Stimulated activated CD4-positive, alpha-beta T cell treated with anti-CD3 and anti-CD28 coated beads, Interleukin-4, amount 100 ng/mL, for 1 hour (primary cell): ENCODE measurements at places on chromosomes 6 and 20.

- DNase-seq, result no peak
Measured at GRCh38 chr20:8527998-8528723, 396.1 kb downstream of the PLCB1 start.

GRCh38 chr6:22784601-22785410 lies 215.4 kb downstream of the HDGFL1 start:
- no peak for DNase-seq

GRCh38 chr20:50413088-50413500 lies 97.1 kb upstream of the PTPN1 start:
- DNase-seq, result no peak

- DNase-seq, result no peak
Measured at GRCh38 chr6:139367810-139368351, 6.6 kb downstream of the CITED2 start.

DNA sequence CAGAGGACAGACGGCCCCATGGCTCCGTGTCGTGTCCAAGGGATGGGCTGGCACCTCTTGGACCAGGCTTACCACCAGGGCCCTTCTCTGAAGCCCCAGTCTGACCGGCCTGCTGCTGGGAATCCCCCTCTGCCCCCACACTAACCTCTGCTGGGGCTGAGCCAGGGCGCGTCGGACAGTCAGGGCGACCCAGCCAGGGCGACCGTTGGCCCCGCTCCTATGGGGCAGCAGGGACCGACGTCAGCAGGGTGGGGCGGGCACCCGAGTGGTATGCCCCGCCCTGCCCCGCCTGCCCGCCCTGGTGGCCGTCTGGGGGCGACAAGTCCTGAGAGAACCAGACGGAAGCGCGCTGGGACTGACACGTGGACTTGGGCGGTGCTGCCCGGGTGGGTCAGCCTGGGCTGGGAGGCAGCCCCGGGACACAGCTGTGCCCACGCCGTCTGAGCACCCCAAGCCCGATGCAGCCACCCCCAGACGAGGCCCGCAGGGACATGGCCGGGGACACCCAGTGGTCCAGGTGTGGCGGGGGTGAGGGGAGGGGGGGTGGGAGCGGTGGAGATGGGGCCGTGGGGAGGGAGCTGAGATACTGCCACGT lies at the start of gene SLC17A9:
TSS of gene SLC17A9 (plus strand) at position 337 of the 595 bp plus-strand sequence. CDS start at position 459, 122 bp downstream.
- peak; percentile 45 for DNase-seq

DNA sequence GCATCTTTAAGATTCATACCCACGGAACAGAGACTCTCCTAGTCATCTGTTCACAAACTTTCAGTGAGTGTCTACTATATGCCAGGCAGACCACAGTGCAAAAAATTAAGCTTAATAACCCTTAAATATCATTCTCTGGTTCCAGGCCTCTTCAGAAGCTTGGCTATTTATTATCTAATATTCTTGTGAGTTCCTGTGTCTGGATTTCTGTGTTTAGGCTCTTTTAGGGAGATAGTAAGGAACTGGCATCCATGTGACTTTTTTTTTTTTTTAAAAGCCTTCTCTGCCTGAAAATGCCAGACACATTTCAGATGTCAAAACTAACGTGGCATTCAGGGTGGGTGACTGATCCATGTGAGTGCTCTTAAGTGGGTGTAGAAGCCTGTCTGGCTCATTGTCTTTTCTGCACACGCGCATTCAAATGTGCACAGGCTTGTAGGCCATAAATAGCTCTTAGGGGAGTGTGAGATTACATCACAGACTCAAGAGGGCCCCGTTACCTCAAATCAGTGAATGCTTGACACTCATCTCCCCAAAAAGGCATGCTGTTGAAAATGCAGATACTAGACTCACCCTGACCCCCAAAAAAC lies 141.9 kb downstream of the GMPR start:
- no peak for DNase-seq

- DNase-seq, result no peak
Measured at GRCh38 chr6:101393251-101393828, at the start of gene GRIK2. Gene GRIK2, plus strand, starts transcription at chr6:101393708.

DNA sequence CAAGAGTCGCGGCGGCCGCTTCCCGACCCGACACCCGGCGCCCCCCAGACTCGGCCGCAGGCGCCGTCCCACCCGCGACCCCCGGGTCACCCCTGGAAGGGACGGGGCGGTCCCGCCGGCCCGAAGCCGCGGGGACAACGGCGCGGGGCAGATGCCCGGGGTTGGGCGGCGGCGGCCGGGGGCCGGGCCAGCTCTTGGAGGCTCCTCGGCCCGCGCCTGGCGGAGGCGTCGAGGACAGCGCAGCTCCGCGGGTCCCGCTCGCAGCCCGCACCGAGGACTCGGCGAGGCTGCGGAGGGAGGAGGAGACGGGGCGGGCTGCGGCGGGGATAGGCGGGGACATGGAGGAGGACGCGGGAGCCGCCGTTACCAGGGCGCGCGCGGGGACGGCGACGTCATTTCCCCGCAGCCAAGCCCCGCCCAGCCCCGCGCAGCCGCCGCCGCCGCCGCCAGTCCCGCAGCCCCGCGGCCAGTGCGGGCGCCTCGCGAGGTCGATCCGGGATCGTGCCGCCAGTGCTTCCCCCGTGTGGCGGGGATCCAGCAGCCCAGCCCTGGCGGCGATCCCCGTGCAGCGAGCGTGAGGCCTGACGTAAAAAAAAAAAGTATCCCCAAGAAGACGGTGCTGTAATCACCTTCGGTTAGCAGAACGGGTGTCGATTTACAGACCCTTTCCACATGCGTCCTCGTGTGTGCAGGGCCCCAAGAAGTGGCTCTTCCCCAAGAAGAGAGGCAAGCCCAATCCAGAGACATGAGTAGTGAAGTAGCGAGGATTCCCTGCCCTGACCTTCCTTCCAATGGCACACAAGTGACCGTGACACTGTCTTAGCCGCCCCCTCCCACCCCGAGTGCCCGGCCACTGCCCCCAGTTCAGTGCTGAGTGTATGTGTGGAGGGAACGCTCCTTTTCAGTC lies at the start of gene FAM184A:
TSS of gene FAM184A (minus strand) at position 289 of the 907 bp plus-strand sequence. CDS start 365 bp downstream, outside the sequence.
- peak; percentile 71 for DNase-seq

- DNase-seq, result no peak
Measured at GRCh38 chr20:20971810-20972209, 134.3 kb downstream of the LINC00237 start.

- DNase-seq, result no peak
Measured at GRCh38 chr6:13334953-13335352, 6.6 kb upstream of the TBC1D7 start.
